Activated effector memory CD4-positive, alpha-beta T cell treated with anti-CD3 and anti-CD28 coated beads, Interleukin-2, amount 50 U/mL, for 16 hours (primary cell): ENCODE measurements at places on chromosomes 3 and 15.
A peak's percentile ranks its signal among the peaks of the same experiment; 100 is the strongest.

DNA sequence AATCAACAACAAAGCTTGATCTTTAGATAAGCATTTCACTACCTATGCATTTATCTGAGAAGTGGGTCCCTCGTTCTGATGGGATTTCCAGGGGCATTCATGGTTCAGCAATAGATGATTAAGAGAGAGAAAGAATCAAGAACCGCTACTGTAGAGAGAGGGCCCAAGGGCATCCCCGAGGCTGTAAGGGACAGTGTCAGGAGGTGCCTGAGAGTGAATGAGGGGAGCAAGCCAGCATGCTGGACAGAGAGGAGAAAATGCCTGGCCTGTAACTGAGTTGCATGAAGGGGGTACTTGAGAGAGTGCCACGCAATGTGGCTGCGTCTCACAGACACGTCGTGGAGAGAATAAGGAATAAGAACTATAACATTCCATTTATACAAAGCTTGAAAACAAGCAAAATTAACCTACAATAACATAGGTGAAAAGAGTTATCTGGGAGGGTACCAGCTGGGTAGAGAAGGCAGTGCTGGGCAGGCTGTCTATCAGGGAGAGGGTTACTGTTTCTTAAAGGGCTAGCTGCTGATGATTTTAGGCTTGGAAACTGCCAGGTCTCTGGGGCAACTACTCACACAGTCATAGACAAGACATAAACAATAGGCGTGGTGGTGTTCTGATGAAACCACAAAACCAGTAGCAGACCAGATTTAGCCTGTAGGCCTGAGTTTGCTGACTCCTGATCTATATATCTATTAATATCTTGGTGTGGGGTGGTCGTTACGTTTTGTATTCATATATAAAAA lies 374.6 kb upstream of the CFAP20DC start:
- peak; percentile 64 for DNase-seq

- no peak for DNase-seq
Measured at GRCh38 chr3:122873741-122874515, 79.1 kb downstream of the SLC49A4 start.

DNA sequence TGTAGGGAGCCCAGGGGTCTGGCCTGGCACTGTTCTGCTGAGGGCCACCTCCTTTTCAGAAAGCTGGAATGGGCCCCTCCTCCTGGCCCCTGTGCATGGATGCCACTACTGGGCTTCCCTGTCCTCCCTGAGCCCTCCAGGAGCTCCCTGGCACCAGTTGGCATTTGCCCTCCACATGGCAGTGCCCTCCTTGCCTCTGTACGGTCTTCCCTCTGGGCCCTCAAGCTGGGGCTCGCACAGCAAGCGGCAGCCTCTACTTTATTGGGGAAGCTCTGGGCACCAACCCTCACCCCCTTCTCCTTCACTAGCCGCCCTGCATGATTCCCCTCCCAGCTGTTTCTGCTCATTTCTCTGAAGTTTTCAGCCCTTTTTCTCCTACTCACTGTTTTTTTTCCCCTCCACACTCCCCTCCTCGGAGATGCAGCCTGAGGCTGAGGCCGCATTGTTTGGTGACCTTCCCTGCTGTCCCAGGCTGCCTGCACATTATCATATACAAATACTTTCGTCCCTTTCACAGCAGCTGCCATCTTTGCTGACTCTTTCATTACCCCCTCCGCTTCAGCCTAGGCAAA lies 127.3 kb downstream of the EEFSEC start:
- no peak for DNase-seq

GRCh38 chr15:69753867-69754266 lies 301.2 kb downstream of the RPLP1 start:
- DNase-seq: no peak

DNA sequence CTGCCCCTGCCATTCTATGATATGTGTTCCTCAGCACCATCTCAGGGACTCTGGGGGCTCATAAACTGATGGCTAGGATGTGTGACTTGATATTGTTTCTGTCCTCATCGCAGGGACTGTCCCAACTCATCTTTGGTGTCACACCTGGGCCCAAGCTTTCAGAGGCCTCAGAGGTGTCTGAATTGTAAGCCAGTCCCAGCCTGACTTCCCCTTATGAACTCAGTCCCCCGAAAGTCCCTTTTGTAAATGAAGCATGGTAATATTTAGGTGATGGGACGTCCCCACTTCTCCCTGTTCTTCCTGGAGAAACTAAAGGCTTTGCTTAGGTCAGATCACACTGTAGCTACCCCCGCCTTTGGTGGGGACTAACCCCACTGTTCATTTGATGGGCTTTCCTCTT lies 142.4 kb upstream of the TLE3 start:
- no peak for DNase-seq

GRCh38 chr3:99126316-99126715 lies 224.8 kb upstream of the DCBLD2 start:
- no peak for DNase-seq

- no peak for DNase-seq
Measured at GRCh38 chr3:46119709-46120498, 88.2 kb downstream of the CCR1 start.

GRCh38 chr15:60442763-60443162 lies 36.2 kb downstream of the ICE2 start:
- DNase-seq: no peak

- DNase-seq: no peak
Measured at GRCh38 chr3:133527081-133527715, 46.3 kb upstream of the CDV3 start.

DNA sequence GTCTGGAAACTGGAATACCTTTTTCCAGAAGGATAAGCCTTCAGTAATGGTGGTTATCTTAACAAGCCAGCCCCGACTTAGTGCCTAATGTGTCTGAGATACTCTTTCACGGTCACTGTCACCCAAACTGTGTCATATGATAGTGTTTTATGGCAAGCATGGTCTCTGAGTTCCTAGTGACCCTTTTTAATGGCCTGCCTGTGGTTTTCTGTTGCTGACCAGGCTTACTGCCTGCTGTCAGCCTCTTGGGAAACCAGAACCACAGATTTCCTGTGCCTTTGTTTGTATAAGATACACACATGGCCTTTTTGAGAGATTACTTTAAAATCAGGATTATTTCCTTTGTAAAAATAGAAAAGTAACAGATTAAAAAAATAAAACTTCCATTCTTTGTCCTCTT lies 22.4 kb downstream of the HPS3 start:
- no peak for DNase-seq

- DNase-seq: no peak
Measured at GRCh38 chr3:190865828-190866227, 3.3 kb upstream of the GMNC start.

- DNase-seq: no peak
Measured at GRCh38 chr3:109025896-109026295, 72.2 kb upstream of the GUCA1C start.

DNA sequence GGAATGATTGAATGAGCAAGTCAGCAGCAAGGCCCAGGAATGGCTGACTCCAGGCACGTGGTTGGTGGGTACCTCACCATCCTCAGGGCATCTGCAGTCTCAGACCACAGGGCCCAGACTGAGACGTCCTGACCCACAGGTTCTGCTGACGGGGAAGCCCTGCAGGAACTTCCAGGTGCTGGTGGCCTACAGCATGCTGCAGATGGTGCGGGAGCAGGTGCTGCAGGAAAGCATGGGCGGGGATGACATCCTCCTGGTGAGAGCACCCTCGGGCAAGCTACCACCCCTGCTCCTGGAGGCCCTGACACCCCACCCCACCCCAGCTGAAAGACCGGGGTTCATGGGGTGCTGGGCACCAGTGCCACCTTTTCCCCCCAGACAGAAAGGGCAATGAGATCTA lies 14.1 kb downstream of the TBC1D21 start:
- peak; percentile 54 for DNase-seq

- no peak for DNase-seq
Measured at GRCh38 chr15:42226648-42227047, 18.5 kb upstream of the VPS39 start.

- no peak for DNase-seq
Measured at GRCh38 chr3:44284949-44285348, 43.3 kb downstream of the TOPAZ1 start.
